Stimulated activated CD8-positive, alpha-beta memory T cell treated with anti-CD3 and anti-CD28 coated beads, Interleukin-4, amount 100 ng/mL, for 48 hours (primary cell): ENCODE measurements at places on chromosomes 1 and 21.

DNA sequence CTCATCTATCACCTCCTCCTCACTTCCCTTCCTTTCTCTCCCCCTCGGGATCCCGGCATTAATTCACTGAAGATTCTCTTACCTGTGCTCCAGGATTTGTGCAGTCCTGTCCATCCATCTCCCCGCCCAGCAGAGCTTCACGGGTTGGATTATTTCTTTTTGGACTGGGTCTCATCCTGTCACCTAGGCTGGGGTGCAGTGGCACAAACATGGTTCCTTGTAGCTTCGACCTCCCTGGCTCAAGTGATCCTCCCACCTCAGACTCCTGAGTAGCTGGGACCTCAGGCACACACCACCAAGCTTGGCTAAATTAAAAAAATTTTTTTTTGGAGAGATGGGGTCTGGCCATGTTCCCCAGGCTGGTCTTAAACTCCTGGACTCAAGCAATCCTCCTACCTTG, 12.3 kb upstream of the CSF3R start:
- no peak for DNase-seq

DNA sequence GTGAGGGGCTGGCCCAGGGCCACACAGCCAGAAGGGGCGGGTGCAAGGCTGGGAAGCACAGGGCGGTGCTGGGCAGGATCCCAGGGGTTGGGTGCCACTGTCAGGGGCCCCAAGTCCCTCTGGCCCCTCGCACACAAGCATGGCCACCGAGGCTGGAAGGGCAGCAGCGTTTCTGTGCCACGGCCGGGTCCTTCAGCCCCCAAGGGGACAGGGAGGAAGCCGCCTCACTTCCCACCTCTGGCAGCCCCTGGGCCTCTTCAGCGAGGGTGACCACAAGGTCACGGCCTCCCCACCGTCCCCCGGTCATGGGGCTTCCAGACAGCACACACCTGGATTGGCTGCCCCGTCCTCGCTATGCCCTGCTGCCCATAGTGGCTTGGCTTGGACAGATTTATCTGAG, 77.1 kb upstream of the TTC34 start:
- no peak for DNase-seq

DNA sequence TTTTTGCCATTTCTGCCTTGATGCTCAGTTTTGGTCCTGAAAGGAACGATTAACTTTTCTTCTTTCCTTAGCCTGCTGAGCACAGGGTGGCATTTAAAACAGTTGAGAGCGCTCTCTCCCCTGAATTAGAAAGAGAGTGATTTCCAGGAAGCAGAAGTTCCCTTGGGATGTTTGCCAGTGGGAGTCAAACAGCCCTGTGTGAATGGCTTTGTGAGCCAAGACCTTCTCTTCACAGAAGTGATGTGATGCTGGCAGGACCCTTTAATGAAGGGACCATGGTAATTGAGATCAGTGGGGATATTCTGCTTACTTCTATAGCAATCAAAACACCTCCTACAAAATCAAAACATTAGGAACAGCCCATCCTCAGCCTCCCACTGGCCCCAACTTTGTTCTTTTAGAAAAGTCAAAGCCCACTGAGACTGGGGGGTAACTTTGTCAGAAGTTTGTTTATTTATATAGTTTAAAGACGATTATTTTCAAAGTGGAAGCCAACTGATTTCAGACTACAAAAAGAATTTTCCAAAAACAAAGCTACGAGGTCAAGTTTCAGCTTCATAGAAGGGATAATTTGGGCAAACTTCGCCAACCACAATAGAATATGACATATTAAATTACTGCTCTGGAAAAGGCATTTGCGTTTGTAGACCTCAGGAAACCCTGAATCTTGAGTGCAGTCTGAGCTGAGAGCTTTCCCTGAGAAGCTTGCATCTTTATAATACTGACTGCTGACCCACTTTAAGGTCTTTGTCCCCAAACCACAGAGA, 122.7 kb downstream of the GABPA start:
- DNase-seq = no peak

DNA sequence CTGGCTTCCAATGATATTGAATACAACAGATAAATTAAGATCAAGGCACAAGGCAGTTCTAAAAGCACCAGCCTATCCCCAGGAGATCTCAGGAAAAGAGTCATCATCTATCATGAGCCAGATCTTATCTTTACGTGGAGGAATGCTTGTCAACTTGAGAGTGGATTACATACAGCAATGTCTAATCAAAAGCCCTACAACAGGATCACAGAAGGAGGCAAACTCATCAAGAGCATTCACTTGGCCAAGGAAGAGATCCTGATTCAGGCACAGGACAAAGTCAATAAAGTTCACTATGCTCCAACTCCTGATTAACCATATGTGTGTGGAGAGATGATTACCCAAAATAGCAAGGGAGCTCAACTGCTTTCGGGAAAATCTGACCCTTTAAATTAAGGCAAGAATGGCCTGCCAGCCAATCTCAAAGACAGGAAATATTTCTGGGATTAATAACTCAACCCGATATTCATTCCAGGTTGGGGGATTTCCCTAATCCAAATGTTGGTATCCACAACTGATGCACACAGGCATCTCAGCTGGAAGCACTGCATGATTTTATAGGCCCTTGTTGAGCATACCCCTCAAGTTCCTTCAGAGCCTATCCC, 33.7 kb downstream of the TBX15 start:
- DNase-seq = no peak

GRCh38 chr1:10709165-10709564, 87.3 kb downstream of the CASZ1 start:
- DNase-seq = no peak

DNA sequence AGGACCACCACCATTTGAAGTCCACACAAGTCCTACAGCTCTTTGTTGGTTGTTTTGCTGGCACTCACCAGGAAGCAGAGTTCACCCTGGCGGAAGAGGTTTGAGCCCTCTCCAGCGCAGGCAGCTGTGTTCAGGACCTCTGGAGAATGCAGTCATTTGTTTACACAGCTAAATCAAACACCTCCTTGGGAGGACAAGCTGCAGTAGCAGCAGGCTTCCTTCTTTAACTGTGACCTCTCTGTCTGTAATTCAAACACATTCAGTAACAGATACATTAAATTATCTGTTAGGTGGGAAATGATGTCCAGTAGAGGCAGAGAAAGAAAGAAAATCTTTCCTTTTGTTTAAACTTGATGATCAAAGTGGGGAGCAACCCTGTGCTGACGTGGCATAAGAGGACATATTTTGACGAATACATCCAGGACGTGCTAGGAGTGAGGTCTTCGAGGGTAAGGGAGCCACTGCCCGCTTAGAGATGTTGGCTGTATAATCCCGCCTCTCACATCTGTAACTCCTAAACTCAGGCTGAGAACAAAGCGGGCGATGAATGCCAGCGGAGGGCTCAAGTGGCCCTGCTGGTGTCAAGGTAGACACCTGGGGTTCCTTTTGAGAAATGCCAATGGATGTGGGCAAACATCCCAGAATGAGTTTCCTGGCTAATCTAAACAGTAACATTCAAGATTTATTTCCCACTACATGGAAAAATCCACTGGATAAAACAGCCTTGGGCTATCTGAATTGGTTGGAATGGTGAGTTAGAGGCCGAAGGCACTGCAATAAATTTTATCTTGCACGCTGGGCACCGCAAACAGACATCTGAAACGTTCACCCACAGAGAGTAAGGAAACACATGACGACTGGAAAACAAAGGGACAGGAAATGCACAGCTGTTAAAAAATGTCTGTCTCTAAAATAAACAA, 51.7 kb downstream of the ABCA4 start:
- no peak for DNase-seq

- no peak for DNase-seq
Observed at GRCh38 chr1:47440599-47441081, 2.8 kb downstream of the FOXD2 start.

- no peak for DNase-seq
Observed at GRCh38 chr1:104402178-104402577, 652.5 kb downstream of the AMY1C start.

DNA sequence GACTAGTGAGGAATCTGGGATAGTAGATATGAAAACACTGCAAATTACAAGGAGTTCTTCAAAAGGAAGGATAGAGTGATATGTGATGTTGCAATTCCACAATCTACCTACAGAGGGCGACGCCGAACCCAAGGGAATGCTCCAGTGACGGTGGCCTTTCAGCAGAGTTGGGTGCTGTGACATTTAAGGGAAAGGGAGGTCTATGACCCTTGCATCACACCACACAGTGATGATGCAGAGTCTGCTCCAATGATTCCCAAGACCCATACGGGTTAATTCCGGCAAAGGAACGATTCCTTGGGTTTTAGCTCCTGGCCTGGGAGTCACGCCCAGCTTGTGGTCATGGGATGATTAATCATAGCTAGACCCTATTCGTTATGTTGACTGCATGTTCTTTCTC, 123.0 kb upstream of the IGSF21 start:
- DNase-seq = peak; percentile 62

- DNase-seq = no peak
Observed at GRCh38 chr1:43779266-43779665, 71.9 kb downstream of the ST3GAL3 start.

GRCh38 chr1:5548266-5548665, 444.0 kb downstream of the NPHP4 start:
- no peak for DNase-seq

DNA sequence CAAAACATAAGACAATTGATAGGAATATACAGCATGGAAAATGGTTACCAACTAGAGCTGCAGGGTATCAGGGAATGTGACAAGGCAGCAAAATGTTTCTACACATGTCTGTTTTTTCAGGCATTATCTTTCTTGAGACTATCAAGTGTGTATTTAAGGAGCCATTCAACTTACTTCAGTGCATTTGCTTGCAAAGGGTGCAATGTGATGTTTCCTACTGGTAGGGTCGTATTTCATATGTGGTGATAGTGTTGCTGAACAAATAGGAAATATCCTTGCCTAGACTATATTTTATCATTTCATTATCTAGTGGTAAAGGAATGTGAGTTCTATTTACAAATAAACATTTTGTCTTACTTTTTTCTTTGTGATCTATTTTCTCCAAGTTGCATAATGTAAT, 42.4 kb downstream of the PTPRC start:
- no peak for DNase-seq

DNA sequence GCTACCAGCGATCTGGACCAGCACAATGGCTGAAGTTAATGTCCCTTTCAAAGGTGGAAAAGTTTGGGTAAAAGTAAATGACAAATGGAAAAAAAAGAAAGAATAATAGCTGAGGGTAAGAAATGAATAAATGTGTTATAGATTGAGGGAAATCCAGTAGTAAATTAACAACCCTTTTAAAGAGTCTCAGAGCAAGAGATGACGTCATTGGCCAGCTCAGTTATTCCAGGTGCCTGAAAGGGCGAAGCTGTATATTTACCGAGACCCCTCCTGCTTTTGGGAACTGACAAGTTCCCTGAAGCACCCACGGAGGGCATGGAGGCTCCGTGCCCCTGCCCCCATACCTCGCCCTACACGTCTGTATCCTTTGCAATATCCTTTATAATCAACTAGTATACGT, 40.5 kb upstream of the KCNJ6 start:
- no peak for DNase-seq

GRCh38 chr1:226466296-226466695, 58.4 kb upstream of the PARP1 start:
- DNase-seq = no peak

- peak; percentile 49 for DNase-seq
Observed at GRCh38 chr1:156767879-156768604, 707 bp downstream of the PRCC start.

GRCh38 chr1:112509005-112509659, 367 bp downstream of the WNT2B start:
- DNase-seq = peak; percentile 30

GRCh38 chr1:21331752-21332478, 41.7 kb upstream of the ECE1 start:
- no peak for DNase-seq

DNA sequence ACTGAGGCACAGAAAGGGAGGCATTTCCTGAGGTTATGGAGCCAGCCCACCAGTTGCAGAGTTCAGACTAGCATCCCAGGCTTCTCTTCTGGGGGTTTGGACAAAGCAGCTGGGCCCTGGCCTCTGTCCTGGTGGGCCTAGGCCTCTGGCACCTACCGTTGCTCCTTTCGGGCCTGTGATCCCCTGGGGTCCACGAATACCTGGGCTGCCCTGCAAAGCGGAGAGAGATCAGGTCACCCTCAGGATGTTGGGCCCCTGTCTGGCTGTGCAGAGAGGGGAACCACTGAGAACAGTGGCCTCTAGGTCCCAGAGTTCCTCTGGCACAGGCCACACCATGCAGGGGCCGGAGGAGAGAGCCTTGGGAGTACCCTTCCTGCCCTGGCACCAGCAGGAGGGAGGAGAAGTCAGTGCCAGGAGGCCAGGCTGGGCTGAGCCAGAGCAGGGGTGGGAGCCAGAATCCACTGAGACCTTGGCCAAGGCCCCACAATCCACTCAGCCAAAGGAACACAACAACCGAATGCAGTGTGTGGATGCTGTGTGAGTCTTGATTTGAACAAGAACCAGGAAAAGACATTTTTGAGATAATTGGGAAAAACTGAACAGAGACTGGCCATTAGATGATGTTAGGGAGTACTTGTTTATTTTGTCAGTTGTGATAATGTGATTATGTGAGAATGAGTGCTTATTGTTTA, 8.9 kb downstream of the COL9A2 start:
- DNase-seq = no peak

DNA sequence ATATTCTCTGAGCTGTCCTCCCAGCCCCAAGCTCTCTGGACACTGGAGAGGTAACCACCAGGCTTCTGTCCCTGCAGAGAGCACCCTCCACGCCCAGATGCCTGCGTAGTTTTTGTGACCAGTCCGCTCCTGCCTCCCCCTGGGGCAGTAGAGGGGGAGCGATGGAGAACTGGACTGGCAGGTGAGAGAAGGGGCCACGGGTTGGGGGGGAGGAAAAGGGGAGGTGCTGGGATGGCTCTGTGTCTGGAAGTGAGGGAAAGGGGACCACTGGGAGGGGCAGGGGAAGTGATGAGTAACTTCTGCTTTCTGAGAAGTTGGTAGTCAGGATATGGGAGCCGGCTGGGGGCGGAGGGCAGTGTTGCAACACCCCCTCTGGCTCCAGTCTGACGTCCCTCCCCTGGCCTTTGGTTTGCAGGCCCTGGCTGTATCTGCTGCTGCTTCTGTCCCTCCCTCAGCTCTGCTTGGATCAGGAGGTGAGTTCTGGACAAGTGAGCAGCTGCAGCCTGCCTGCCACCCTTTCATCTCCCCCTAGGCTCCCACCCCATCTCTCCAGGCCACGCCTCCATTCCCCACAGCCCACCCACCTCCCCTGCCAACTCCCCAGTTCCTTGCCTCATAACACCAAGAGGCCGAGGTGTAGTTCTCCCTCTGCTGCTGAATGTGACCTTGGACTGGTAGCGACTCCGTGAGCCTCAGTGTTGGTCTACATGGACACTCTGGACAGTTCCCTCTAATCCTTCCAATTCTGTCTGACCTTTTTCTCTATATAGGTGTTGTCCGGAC, 3.1 kb downstream of the ADAMTSL4 start:
- DNase-seq = peak; percentile 55

- no peak for DNase-seq
Observed at GRCh38 chr1:156543066-156543465, 29.3 kb downstream of the IQGAP3 start.
